Stomach (tissue), 19 donors: ENCODE measurements at places on chromosomes 6 and 20. TPM values are rescaled to one million over a fixed set of nuclear protein-coding genes. Genes with fewer than 3 reads are reported as not detected.

Gene C6orf15
- not detected for total RNA-seq

Gene C6orf141
- 29.8 TPM for total RNA-seq

Gene HLA-DPA1
- total RNA-seq = 28.0 TPM

Gene MANEA
- 15.2 TPM for total RNA-seq

Gene HTR1B
- 3.5 TPM for total RNA-seq

Gene ADGB
- total RNA-seq = not detected

- no peak for DNase-seq
- no peaks in the 10 kb centered on the region for H3K4me1 ChIP-seq
- H3K27ac ChIP-seq = no peak overlapping the region
- H3K27me3 ChIP-seq = no peaks in the 10 kb centered on the region
Observed at GRCh38 chr6:112986321-112986720, 639.2 kb downstream of the RFPL4B start.

GRCh38 chr20:45085289-45085688, 15.6 kb downstream of the KCNS1 start:
- no peaks in the 10 kb centered on the region for H3K27me3 ChIP-seq
- no peak for DNase-seq
- no peak overlapping the region for H3K4me3 ChIP-seq
- H3K27ac ChIP-seq = no peak overlapping the region

DNA sequence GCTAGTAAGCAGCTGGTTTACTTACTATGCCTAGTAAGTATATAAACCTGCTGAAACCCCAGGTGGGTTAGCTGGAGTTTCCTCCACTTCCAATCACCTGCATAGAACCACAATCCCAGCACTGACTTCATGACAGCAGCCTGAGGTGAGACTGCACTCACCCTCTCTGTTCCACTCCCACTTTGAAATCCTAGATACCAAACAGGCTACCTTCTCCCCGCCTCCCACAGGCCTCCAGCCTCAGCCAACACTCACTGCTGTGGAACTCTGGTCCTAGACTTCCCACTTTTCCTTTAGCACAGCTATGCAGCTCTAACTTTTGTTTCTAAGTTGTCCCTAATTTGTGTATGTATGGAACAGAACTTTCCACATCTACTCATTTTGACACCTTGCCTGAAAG, 149.7 kb upstream of the ARID1B start:
- H3K36me3 ChIP-seq = no peaks in the 10 kb centered on the region
- no peak overlapping the region for H3K27ac ChIP-seq
- H3K27me3 ChIP-seq = no peaks in the 10 kb centered on the region
- no peaks in the 10 kb centered on the region for H3K4me1 ChIP-seq
- H3K4me3 ChIP-seq = no peak overlapping the region
- DNase-seq = no peak

- no peak for DNase-seq
- H3K27ac ChIP-seq = no peak overlapping the region
- no peaks in the 10 kb centered on the region for H3K27me3 ChIP-seq
Observed at GRCh38 chr6:142183351-142183750, 36.3 kb downstream of the VTA1 start.

DNA sequence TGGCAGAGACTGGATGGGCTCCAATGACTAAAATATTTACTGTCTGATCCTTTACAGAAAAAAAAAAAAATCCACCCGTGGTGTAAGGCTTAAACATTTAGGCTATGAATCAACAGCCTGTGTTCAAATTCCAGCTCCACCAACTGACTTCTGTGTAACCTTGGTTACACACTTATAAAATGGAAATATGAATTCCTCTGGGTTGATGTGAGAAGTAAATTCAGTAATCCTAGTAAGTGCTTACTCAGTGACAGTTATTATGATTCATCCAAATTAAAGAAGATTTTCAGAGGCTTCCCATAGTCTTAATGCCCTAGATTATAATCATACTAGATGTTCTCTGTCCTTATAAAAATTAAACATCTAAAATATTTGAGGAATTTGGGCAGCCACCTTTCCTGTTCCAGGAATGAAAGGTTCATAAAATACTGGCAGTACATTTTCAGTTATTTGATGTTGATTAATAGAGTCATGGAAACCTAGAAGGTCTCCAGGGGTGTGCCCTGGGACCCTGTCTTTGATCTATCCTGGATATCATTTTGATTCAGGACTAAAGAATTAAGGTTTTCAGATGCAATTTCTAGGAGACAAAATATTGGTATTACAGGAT, 180.3 kb upstream of the ZNF217 start:
- peaks cover 27% of the 10 kb centered on the region for H3K4me1 ChIP-seq
- no peaks in the 10 kb centered on the region for H3K36me3 ChIP-seq
- no peak overlapping the region for H3K4me3 ChIP-seq
- no peak for DNase-seq
- H3K27me3 ChIP-seq = no peaks in the 10 kb centered on the region

- H3K27me3 ChIP-seq = no peaks in the 10 kb centered on the region
- no peak overlapping the region for H3K4me3 ChIP-seq
- H3K27ac ChIP-seq = no peak overlapping the region
- no peak for DNase-seq
Observed at GRCh38 chr6:78835817-78836216, 31.5 kb upstream of the IRAK1BP1 start.

GRCh38 chr6:150617062-150617461, 17.4 kb downstream of the PLEKHG1 start:
- H3K27ac ChIP-seq = no peak overlapping the region
- no peaks in the 10 kb centered on the region for H3K27me3 ChIP-seq
- no peaks in the 10 kb centered on the region for H3K36me3 ChIP-seq
- H3K4me1 ChIP-seq = peaks cover 10% of the 10 kb centered on the region
